ENCODE measurements at places on chromosomes 2 and 18. TPM values are rescaled to one million over a fixed set of nuclear protein-coding genes. Genes with fewer than 3 reads are reported as not detected.
A peak's percentile ranks its signal among the peaks of the same experiment; 100 is the strongest.

GRCh38 chr2:69612707-69613106, 30.8 kb downstream of the AAK1 start:
- no peak for DNase-seq

DNA sequence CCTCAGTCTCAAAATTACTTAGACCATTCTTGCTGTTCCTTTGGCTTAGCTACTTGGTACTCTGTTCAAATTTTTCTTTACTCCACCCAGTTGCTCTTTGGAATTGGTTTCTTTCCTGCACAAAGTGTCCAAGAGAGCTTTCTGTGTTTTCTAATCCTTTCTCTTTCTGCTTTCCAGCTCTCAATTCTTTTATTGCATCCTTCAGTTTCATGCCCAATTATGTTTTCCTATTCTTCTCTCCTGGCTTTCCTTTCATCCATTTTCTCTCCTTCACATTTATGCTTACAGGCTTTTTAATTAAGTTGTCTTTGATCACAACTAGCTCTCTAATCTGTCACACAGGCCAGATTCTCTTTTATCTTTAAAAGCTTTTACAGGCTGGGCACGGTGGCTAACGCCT, 38.2 kb downstream of the UBR3 start:
- DNase-seq, result no peak

GRCh38 chr2:161059388-161059787, 100.8 kb upstream of the TANK start:
- DNase-seq, result no peak

GRCh38 chr2:234289834-234290590, 206.9 kb downstream of the ARL4C start:
- DNase-seq, result no peak

GRCh38 chr2:31523871-31524492, 56.8 kb downstream of the SRD5A2 start:
- peak; percentile 45 for DNase-seq

DNA sequence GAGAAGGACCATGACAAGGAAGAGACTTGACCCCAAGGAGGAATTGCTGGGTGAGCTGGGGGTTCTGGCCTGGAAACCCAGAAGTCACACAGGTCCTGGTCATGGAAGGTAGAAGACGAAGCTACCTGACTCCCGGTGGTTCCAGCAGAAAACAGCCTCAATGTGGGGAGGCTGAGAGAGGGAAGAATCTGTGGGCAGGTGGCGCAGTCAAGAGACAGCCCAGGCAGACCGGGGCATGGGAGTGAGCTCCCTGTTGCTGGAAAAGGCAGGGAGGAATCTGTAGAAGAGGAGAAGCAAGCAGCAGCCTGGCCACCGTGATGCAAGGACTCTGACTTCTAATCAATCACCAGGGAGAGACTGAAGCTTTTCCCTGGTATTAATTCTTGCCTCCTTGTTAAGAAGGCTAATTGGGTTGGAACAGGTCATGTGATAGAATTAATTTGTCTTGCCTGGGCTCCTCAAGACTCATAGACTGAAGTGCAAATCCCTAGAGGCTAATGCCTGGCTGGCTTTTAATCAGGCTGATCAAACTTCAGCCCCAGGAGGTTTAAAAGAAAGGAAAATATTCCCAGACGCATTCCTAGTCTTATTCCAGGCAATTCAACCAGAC, 30.1 kb downstream of the CNGA3 start:
- no peak for DNase-seq

DNA sequence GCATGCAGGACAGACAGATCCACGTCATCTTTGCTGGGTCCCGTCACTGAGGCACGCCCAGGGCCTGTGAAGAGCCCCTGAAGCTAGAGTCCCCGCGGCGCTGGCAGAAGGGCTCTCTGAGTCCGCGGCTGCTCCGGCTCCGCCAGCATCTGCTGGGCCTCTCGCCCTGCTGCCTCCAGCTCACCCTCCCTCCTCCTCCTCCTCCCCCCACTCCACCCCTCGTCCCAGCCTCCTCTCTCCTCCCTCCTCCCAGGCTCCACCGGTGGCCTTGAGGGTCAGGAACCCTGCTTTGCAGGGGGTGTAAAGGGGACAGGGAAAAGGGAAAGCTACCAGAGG, at the start of gene TNS1:
Gene TNS1 (minus strand): TSS at position 151 of the 336 bp plus-strand sequence. CDS start 123 bp downstream, at position 28.
- no peak for DNase-seq

Gene PLGLB1
- total RNA-seq, result 0.63 TPM

Gene NEURL3
- 0.13 TPM for total RNA-seq

Gene ALPP
- not detected for total RNA-seq

Gene MRO
- not detected for total RNA-seq

Gene ZNF892
- 3.6 TPM for total RNA-seq

Gene TLX2
- not detected for total RNA-seq

Gene PLB1
- total RNA-seq, result 0.26 TPM
